ENCODE measurements at places on chromosomes 13 and 19.

DNA sequence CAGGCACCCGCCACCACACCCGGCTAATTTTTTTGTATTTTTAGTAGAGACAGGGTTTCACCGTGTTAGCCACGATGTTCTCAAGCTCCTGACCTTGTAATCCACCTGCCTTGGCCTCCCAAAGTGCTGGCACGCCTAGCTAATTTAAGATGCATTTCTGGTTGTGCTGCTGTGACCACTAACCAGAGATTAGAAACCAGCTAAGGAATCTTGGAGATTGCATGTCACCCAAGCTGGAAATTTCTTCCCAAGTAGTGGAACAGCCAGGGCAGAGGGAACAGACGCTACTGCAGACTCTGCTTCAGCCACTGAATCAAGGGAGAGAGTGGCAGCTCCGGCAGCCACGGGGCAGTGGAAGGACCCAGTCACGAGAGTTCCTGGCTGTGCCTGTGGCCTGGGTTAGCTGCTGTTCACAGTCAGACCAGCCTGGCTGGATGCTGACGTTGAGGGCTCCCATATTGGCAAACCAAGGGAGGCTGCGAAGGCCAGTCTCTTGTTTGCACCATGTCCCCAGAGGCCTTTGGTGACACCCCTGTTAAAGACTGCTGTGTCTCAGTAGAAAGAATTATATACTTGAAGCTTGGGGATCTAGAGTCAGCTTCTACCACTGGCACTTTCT is 7.9 kb downstream of the TPM4 start:
- DNase-seq, result no peak

DNA sequence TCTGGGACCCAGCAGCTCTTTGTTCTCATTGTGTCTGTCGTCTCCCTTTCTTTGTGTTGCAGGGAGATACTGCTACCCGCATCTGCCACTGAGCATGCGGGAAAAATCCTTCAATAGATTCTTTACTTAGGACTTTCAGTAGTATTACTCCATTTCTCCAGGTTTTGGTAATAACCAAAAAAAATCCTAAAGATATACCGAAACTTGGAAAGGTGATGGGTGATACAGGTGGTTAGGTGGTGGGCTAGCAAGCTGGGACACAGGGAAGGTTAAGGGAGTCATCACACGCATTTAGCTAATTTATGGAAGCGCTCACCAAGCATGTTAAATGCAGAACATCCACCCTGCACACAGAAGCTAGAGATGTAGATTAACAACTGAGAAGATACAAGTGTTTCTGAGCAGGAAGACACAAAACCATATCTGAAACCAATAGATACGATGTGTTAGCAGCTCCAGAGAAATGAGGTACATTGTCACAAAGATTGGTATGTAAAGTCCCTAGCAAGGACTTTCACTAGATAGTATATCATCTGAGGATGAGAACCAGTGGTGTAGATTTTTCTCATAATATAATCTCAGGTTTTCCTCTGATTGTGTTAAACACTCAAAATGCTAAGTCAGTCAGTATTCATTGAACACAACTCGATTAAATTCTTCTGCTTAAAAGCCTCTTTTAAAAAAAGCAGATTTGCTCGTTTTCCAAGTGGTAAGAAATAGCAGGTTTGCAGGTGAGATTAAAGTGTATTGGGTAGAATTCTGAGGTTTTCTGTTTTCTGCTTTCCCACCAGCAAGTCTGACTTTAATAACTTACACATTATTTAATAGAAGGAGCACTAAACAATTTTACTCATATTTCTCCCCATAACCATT is 1.2 kb upstream of the SLAIN1 start:
- no peak for DNase-seq

DNA sequence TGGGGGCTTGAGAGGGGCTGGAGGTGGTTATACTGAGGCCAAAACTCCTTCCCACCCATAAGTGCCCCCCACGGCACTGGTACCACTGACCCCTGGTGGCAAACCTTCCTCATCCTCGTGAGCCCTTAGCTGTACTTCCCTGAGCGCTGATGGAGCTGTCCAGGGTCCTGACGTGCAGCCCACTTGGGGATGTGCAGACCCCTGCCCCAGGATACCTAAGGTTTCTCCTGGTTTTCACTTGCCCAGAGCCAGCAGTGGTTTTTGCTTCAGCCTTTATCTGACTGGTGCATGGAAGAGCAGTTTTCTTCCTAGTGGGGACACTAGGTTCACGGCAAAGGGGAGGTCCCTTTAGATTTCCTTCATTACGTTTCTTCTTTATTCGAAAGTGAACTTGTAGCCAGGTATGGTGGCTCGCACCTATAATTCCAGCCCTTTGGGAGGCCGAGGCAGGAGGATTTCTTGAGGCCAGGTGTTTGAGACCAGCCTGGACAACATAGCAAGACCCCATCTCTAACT is 28.7 kb upstream of the KCTD15 start:
- peak; percentile 40 for DNase-seq

GRCh38 chr19:39890755-39891551 is 43.5 kb downstream of the FCGBP start:
- DNase-seq, result no peak

GRCh38 chr13:23634897-23635296 is 64.7 kb downstream of the TNFRSF19 start:
- no peak for DNase-seq

- DNase-seq, result no peak
Observed at GRCh38 chr13:112702341-112702985, 12.6 kb downstream of the ATP11A start.

GRCh38 chr13:61935710-61936109 is 520.1 kb upstream of the PCDH20 start:
- no peak for DNase-seq

DNA sequence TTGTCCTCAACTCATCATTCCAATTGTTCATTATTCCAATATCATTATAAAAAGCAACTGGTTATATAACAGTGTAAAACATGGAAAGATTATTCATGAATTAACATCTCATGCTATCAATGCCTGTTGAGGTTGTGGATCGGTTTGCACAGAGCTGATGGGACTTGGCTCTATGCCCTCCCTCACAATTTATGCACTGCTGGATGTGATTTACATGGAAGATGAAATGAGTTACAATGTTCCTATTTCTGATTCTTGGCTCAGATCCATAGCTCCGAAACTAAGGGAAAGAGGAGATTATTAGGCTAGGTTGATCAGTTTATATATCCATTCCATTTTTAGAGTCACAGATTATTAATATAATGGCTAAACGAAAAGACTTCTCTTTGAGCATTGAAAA is 38.6 kb downstream of the SCEL start:
- no peak for DNase-seq

- no peak for DNase-seq
Observed at GRCh38 chr19:48671446-48671995, 1.3 kb downstream of the NTN5 start.

GRCh38 chr19:20167651-20168122 is 673 bp downstream of the ZNF486 start:
- DNase-seq, result peak; percentile 40

DNA sequence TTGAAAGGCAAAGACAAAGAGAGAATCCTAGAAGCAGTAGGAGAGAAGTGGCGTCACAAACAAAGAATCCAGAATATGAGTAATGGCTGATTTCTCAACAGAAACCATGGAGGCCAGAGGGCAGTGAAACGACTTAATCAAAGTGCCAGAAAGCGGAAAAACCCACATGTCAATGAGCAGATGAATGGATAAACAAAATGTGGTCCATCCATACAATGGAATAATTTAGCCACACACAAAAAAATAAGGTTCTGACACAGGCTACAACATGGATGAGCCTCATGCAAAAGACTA is 52.2 kb upstream of the RANBP3 start:
- DNase-seq, result peak; percentile 57

- peak; percentile 85 for DNase-seq
Observed at GRCh38 chr13:23679220-23679619, 109.0 kb downstream of the TNFRSF19 start.

DNA sequence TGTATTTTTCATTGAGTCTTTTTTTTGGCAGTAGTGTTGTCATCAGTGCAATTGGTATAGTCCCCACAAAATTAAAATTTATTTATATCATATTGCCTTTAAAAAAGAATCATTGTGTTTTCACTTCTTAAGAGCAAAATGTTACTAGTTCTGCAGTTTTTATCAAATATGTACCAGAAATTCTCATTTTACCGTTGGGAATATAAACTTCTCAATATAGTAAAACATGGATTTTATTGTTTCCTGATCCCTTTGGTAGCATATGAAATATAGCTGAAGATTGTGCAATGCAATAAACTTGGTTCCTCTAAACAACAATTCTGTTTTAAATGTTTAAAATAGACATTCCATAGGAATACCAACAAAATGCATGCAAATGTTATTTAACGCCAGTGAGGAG is 306.5 kb upstream of the PCDH20 start:
- DNase-seq, result no peak

DNA sequence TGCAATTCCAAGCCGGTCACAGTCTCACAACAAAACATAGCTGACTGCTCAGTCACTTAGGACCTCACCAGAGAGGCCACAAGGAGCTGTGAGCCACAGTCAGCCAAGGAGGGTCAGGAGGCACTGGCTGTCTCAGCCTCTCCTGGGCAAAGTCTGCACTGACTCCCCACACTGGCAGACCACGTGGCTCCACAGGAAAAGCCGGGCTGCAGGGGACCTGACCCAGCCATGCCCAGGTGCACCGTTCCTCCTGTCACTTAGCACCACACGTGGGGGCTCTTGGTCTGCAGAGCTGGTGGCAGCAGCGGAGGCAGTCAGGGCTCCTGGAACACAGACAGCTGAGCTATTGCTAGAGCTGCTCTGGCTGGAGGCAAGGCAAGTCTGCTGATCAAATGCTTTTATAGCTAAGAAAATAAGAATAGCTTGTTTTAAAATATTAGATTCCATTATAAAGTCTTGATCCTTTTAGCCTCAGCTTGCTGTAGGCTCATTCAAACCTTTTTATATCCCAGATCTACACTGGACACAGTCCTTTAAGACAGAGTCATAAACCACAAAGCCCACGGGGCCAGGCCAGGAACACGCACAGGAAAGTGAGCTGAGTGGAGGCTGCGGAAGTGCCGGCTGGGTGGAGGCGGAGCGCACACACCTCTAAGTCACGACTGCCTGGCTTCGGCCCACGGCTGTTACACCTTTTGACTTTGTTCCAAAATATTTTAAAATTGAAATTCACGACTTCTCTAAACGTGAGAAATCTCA is 744.1 kb downstream of the UQCRFS1 start:
- DNase-seq, result peak; percentile 75

DNA sequence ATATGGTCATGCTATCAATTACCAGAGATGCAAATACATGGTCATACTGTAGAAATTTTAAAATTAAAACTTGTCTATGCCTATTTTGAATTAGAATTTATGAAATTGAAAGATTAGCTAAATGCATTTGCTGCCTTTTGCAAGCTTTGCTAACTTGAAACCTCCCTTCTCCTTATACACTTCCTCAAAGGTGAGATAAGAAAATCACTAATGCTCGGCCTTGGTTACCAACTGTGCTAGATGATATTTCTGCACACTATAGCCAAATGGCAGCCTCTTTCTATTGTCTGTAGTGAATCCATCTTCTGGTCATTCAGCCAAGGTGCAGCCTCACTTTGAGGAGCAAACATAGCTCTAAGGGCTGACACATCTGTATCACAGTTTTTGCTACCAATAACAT is 31.1 kb upstream of the MYCBP2 start:
- no peak for DNase-seq

DNA sequence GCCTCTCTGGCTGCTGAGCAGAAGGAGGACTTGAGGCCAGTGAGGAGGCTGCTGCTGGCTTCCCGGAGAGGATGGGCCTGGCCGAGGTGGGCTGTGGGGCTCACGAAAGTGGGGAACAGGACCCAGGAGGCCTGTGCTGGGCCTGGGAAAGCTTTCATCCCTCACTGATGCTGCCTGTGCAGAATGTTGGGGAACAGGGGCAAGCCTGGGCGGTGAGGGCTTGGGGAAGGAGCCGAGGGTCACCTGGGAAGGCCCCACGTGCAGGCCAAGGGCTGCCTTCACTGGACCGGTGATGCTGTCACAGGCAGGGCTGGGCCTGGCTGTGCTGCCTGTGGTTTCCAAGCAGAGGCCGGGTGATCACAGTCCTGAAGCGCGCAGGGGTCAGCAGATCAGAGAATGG is 9.4 kb downstream of the AP1M1 start:
- no peak for DNase-seq

DNA sequence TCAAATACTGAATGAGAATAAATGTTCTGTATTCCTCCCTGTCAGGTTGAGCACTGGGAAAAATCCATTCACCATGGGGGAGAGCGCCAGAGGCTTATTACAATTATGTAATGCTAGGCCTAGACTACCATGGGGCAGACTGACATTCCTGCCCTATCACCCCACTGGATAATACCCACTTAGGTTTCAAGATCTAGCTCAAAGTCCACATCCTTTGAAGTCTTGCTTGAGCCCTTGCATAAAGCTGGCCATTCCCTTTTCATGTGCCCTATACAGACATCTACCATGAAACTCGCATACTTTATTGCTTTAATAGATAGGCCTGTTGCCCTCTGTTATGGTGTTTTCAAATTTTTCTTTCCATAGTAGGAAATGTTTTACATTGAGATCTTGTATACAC is 149.3 kb downstream of the RGCC start:
- no peak for DNase-seq

DNA sequence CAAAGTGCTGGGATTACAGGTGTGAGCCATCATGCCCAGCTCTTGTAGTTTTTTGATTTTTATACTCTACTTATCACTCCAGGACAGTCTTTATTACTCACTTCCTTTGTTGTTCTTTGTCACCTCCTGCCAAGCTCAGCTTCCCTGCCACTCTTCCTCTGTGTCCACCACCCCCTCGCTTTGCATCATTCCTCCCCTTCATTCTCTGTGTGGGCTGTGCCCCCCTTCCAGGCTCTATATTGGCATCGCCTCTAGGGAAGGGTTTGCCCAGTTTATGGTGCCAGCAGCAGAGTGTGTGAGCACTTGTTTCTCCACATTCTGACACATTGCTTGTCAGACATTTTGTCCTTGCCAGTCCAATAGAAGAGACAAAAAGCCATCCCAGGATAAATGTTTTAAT is 15.1 kb downstream of the ZNF302 start:
- DNase-seq, result no peak

DNA sequence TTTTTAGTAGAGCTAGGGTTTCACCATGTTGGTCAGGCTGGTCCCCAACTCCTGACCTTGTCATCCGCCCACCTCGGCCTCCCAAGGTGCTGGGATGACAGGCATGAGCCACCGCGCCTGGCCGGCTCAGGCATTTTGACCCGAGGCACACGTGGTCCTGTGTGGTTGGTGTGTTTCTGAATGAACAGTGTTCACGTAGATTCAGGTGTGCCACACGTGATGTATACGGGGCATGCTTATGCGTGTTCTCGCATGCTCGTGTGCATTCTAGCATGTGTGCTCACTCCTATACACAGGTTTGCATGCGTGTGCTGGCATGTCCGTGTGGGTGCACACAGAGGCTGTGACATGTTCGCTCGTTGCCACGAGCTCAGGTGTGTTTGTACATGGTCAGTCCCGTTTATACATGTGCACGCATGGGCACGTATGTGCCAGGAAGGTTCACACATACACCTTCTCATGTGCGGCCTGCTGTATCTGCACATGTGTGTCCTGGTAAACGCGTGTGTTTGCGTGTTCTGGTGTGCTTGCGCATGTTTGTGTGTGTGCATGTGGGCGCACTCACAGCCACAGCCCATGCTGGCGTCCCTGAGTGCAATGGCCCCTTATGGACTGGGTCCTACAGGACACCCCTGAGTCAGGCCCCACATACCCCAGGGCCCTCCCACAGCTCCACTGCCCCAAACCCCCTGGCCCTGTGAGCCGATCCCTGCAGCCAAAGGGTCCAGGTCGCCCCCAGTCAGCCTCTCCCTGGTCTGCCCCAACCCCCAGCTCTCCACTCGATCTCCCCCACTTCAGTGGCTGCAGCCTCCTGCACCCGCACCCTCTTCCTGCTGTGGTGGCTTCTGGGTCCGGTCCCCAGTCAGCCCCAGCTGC is 20.6 kb upstream of the TCF3 start:
- no peak for DNase-seq

GRCh38 chr13:109500146-109500773 is 286.1 kb downstream of the IRS2 start:
- no peak for DNase-seq

Measured in fibroblast of upper back skin (primary cell).